Left renal cortex interstitium (tissue), 4 donors: ENCODE measurements at places on chromosomes 12 and 14. TPM values are rescaled to one million over a fixed set of nuclear protein-coding genes. Genes with fewer than 3 reads are reported as not detected.

DNA sequence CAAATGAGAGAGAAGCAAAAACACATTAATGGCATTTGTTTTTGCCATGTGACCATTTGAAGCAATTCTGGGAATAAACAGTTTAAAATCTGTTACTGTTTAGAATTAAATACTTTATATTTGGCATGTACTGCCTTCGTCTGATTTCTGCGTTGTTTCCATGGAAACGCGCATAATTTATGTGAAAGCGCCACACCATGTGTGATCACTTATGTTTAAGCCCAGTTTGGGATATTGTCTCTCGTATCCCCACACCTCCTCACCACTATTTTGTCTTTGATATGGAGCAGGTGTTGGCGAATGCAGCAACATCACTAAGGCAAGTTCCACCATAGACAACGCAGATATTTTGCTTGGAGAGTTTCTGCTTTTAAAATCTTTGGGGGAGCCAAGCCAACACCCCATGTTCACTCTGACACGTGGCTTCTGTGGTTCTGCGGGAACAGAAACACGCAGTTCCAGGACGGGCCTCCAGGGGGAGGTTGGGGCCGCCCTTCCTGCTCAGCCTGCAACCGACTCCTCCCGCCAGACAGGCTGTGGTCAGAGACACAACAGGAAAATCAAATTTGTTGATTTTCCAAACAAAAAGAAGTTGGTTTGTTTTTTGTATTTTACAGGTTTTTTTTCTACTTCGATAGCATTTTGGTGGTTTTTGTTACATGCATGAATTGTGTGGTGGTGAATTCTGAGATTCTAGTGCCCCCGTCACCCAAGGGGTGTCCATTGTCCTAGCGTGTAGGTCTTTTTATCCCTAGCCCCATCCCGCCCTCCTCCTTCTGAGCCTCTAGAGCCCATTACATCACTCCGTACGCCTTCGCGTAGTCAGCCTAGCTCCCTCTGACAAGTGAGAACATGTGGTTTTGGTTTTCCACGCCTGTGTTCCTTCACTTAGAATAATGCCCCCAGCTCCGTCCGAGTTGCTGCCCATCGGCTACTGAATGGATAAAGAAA lies 101.9 kb upstream of the SFSWAP start:
- DNase-seq: no peak

DNA sequence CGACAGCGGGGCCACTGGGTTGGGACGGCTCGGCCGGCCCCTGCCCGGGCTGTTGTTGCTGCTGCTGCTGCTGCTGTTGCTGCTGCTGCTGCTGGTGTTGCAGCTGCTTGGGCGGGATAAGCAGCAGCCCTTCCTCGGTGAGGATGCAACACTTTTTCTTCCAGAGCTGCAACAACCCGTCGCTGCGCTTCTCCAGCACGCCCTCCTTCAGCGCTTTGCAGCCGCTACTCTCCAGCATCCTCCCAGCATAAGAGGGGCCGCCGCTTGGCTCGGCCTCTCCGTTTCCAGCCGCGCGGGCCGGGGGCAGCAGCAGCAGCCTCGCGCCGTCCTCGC lies 529 bp downstream of the PHLDA1 start:
- DNase-seq: no peak

GRCh38 chr14:68584786-68585185 lies 208.1 kb downstream of the ZFP36L1 start:
- DNase-seq: no peak

DNA sequence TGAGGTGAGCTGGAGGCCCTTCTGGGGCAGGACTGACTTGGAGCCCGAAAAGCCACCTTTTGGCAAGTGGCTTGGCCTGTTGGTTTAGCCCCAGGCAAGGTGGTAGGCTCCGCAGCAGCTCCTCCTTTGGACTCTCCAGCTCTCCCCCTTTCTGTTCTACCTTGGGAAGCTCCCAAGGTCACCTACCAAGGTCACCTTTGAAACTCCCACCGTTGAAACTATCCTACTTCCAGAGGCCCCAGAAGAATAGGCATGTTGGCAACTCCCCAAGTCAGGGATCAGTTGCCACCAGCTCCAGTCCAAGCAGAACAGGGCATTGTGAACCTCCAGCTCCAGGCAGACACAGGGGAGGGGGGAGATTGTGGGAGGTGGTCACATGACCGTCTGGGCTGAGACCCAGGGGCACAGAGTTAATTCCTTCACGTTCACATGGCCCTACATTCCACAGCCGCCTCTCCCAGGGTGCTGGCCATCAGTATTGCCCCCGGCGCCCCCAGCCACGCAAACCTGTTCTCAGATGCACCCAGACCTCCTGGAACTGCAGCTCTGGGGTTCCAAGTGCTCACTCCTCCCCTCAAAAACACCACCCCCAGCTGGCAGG lies 14.4 kb downstream of the IRF2BPL start:
- DNase-seq: no peak

DNA sequence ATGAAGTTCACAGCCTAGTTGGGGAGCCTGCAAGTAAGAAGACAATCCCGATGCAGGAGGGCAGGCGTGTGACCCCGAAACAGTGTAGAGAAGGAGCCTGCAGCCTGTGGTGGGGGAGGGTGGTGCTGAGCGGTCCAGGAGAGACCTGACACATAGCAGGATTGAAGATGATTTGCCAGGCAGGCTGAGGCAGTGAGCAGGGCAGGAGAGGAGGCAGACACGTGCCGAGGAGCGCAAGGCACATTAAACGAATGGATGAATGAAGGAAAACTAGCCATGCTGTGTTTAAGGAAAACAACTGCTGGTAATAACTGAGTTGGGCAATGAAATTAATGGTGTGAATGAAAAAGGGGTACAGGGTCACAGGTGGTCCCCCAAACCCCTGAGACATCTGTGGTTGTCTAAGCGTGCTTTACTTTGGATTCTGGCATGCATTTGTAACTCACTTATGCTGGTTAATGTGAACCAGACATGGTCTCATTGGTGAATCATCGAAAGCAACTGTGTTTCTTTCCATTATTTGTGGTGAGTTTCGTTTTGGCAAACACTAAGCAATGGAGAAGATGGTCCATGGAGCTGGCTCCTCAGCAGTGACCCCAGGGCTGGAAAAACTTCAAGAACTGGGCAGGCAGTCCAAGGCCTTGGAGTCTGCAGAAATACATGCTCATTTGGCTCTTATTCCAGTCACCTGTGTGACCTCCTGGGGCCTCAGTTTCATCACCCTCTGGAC lies 96.9 kb upstream of the EVL start:
- no peak for DNase-seq

DNA sequence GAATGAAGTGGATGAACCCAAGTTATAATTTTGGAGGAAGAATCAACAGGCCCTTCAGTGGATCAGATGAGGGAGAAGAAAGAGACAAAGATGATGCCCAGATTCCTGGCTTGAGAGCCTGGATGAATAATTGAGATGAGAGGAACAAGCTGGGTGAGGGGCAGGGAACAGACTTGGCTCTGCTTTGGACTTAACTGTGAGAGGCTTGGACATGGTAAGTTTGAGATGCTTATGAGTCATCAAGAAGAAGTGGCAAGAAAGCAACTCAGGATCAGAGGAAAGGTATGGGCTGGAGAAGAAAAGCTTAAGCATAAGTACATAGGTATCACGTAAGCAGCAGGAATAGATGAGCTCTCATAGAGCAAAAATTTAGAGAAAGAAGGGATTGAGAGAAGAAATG lies 55.3 kb downstream of the FIGNL2 start:
- DNase-seq: no peak

- DNase-seq: no peak
Measured at GRCh38 chr12:7460375-7461259, 16.7 kb upstream of the CD163L1 start.

GRCh38 chr12:118959985-118960560 lies 21.3 kb upstream of the SRRM4 start:
- no peak for DNase-seq

GRCh38 chr14:50865391-50866076 lies 6.3 kb upstream of the ABHD12B start:
- DNase-seq: no peak

- no peak for DNase-seq
Measured at GRCh38 chr14:55927028-55927427, 191.2 kb upstream of the PELI2 start.

GRCh38 chr14:70808416-70809224 lies 693 bp downstream of the MAP3K9 start:
- no peak for DNase-seq

GRCh38 chr12:52946334-52946733 lies 2.6 kb upstream of the KRT18 start:
- DNase-seq: no peak

GRCh38 chr14:97943619-97944018 lies 1146.4 kb downstream of the VRK1 start:
- no peak for DNase-seq

- no peak for DNase-seq
Measured at GRCh38 chr14:75422169-75422568, 5.7 kb upstream of the JDP2 start.

DNA sequence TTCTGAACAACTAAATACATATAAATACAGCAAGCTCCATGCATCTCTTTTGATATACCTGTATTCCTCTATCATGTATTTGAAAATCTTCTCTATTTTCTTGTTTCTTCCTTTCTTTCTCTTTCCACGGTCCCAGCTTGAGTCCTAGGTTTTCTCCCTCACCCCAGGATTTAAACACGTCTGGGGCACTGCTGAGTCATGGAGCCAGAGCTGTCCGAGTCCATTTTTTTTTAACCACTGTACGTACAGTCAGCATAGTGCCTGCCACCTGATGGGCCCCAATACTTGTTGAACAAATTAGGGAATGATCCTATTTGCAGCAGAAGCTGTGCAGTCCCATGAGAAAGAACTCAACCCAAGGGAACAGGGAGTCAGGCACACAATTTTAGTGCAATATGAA lies 158.1 kb downstream of the ATP23 start:
- no peak for DNase-seq

- no peak for DNase-seq
Measured at GRCh38 chr14:33836203-33836899, 114.5 kb downstream of the EGLN3 start.

Gene ARMH4
- 71.3 TPM for polyA plus RNA-seq

Gene HHIPL1
- 2.6 TPM for polyA plus RNA-seq

Gene PRR4
- 13.1 TPM for polyA plus RNA-seq

Gene SPIC
- polyA plus RNA-seq: not detected

Gene GSKIP
- polyA plus RNA-seq: 27.1 TPM
